GDM1 (cell line): ENCODE measurements at places on chromosomes 4 and X.

- DNase-seq, result no peak
These were observed 180.3 kb upstream of the ATOH1 start for GRCh38 chr4:93648258-93648657.

DNA sequence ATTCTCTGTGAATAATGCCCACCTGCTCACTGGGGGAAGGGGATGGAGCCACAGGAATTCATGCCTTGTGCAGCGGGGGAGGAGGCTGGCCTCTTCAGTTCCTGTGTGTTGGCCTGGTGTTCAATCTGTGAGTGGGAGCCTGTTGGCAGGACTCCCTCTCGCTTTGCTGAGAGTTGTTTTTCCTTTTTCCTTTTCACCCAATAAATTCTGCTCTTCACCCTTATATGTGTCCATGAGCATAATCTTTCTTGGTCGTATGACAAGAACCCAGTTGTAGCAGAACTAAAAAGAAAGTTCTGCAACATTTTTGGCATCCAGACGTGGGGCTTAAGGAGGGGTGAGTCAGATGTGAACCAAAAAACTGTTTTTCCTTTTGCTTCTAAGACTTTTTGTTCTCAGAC is 235.2 kb upstream of the HDX start:
- no peak for DNase-seq

DNA sequence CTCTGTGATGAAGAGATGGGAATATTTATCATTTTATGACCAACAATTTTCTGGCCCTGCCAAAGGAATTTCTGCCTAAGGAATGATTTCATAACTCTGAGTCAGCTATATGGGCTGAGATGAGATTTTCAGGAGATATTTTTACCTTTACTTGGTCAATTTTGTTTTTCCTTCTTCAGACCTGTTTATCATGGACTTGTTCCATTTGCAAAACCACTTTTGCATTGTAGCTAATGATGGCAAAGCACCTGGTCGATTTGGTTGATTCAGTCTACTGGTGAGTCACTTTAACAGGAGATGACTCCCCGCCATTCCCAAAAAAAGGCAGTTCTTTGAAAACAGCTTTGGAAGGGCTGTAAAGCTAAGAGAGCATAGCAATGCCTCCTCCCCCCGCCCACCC is 53.3 kb downstream of the TEX13A start:
- no peak for DNase-seq

GRCh38 chr4:101711590-101712260 is 78.8 kb upstream of the BANK1 start:
- DNase-seq, result no peak
